Stimulated activated naive CD4-positive, alpha-beta T cell treated with Interleukin-2 at 50 U/mL for 16 hours (primary cell): ENCODE measurements at places on chromosomes 5 and 9.

- no peak for DNase-seq
These were observed 80.4 kb downstream of the LRSAM1 start for GRCh38 chr9:127531676-127532075.

DNA sequence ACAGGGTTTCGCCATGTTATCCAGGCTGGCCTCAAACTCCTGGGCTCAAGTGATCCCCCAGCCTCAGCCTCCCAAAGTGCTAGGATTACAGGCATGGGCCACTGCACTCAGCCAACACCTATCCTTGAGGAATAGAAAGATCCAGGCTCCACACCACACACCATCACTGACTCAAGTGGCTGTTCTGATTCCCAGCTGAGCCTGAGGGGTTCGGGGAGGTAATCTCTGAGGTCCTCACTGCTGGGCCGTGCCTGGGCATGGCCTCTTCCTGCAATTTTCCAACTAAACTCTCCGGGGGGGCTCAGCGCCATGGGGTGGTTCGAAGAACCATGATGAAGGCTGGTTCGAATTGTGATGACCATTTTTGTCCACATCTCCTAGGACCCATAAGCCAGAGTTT lies 31.0 kb upstream of the IL17B start:
- no peak for DNase-seq

GRCh38 chr9:72978744-72979143 lies 25.9 kb upstream of the ALDH1A1 start:
- no peak for DNase-seq

DNA sequence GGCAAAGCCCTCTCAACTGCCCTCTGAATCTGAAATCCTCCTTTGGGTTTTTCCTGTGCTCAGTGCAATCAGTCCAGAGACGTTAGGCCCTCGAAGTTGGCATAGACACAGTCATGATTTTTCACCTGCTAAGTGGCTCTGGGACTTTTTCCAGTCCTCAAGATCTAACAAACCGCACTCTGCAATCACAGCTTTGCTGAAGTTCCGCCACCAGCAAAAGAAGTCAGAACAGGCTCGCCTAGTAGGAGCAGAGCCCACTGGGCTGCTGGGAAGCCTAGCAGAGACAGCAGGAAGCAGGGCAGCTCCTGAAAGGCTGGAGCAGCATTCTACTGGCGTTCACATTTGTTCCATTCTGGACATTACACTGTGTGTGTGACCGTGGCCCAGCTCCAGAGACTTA lies 222.8 kb upstream of the KIF2A start:
- no peak for DNase-seq

DNA sequence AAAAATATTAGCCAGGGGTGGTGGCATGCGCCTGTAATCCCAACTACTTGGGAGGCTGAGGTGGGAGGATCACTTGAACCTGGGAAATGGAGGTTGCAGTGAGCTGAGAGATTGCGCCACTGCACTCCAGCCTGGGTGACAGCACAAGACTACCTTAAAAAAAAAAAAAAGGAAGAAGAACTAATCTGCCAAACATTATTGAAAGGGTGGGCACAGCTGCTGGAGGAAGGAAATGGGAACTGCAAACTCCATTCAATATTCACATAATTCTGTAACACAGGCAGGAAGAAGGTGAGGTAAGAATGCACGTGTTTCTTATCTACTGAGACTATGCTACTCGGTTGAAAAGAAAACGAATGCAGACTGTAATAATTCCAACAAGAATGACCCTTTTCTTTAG lies 121.1 kb upstream of the GNA14 start:
- DNase-seq = no peak

- no peak for DNase-seq
These were observed 67.7 kb downstream of the MEGF10 start for GRCh38 chr5:127358284-127358683.

- no peak for DNase-seq
These were observed 85.6 kb downstream of the C5orf15 start for GRCh38 chr5:133882846-133883245.

GRCh38 chr5:102975457-102976182 lies 144.3 kb downstream of the GIN1 start:
- DNase-seq = no peak

DNA sequence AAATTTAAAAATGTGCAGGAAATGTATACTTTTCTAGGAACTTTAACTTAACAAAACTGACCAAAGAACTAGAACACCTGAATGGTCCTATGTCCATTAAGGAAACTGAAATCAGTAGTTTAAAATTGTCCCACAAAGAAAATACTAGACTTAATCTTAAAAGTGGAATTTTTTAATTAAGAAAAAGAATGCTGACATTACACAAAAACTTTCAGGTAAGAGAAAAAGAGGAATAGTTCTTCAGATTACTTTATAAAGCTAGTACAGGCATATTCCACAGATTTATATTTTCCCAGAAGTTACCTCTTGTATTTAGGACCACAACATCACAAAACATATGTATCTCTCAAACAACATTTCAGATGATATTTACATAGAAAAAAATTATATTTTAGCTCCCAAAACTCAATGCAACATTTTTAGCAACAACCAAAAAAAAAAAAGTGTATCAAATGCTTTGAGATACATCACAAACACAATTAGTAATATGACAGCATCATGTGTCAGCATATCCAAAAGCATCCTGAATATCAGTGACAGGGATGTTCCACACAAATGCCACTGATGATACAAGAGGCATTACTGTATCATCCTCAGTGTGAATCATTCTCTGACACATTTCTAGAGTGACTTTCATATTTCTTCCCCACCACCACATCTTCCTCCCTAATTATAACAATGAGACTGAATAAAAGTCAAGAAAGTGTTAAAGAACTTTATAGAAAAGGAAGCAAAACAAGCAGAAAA lies 264.0 kb downstream of the EPB41L4A start:
- DNase-seq = no peak

DNA sequence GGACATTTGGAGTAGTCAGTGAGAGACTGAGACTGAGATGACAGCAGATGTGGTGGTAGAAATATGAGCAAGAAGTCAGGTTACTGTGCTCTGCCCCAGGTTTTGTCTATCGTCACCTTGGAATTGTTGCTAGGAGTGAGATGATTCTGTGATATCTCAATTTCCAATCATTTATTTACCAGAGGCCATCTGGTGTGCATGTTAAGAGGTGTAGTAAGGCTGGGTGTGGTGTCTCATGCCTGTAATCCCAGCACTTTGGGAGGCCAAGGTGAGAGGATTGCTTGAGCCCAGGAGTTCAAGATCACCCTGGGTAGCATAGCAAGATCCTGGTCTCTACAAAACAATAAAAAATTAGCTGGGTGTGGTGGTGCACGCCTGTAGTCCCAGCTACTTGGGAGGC lies 38.6 kb upstream of the CARTPT start:
- no peak for DNase-seq

GRCh38 chr5:11902201-11902619 lies 2.0 kb downstream of the CTNND2 start:
- DNase-seq = no peak

DNA sequence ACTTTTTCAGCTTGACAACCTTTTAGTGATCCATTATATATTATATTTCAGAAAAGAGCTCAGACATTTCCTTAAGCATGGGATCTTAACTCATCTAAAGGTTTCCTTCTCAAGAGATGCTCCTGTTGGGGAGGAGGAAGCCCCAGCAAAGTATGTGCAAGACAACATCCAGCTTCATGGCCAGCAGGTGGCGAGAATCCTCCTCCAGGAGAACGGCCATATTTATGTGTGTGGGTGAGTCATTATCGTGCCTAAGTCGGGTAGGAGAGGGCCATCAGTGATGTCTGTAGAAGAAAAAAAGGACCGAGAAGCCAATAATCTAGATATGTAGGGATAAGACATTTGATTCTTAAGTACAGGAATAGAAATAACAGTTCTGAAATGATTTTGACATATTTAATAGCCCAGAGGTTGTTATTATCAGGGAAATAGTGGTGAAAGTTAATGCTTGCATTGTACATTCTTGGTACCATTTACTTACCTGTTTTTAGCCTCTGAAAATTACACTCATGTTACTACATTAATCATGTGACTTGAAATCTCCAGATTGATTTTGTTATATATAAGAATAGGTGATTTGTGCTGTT lies 28.2 kb downstream of the MTRR start:
- DNase-seq = peak; percentile 17
